ENCODE measurements at places on chromosomes 16 and 17. TPM values are rescaled to one million over a fixed set of nuclear protein-coding genes. Genes with fewer than 3 reads are reported as not detected.

SEZ6L2 gene
- 44.4 TPM for total RNA-seq

PSMB3 gene
- 245 TPM for total RNA-seq

CCDC144A gene
- 13.6 TPM for total RNA-seq

ACTG1 gene
- total RNA-seq = 1,781 TPM

CPHXL2 gene
- total RNA-seq = not detected

CIITA gene
- 19.5 TPM for total RNA-seq

DYNLL2 gene
- total RNA-seq = 207 TPM

NPB gene
- not detected for total RNA-seq

BOLA2B gene
- total RNA-seq = 131 TPM

CAPNS2 gene
- 0.50 TPM for total RNA-seq

OTOP3 gene
- total RNA-seq = not detected

TLCD3B gene
- 0.11 TPM for total RNA-seq

KRT20 gene
- total RNA-seq = not detected

CEP295NL gene
- total RNA-seq = 2.7 TPM

TMEM238L gene
- not detected for total RNA-seq

OR1F1 gene
- total RNA-seq = not detected

TMIGD1 gene
- total RNA-seq = not detected

All from adrenal gland (tissue), 19 donors.